ENCODE measurements at places on chromosomes 4 and X.

DNA sequence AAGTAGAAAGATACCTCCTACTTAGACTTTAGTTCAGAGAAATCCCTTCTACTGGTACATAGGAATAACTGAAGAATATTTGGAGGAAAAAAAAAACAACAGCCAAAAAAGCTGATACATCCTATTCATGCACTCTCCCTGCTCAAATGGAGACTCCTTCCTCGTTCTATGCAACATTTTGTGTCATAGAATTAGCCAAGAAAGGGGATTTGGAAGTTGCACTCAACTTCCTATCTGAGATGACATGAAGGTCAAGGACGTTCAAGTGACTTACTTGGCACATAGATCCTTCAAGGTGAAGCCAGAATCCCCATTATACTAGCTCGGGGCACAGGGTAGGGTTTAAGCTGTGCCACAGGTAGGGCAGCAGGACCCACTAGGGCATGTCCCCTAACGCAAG lies 56.2 kb upstream of the S100G start:
- DNase-seq: no peak

DNA sequence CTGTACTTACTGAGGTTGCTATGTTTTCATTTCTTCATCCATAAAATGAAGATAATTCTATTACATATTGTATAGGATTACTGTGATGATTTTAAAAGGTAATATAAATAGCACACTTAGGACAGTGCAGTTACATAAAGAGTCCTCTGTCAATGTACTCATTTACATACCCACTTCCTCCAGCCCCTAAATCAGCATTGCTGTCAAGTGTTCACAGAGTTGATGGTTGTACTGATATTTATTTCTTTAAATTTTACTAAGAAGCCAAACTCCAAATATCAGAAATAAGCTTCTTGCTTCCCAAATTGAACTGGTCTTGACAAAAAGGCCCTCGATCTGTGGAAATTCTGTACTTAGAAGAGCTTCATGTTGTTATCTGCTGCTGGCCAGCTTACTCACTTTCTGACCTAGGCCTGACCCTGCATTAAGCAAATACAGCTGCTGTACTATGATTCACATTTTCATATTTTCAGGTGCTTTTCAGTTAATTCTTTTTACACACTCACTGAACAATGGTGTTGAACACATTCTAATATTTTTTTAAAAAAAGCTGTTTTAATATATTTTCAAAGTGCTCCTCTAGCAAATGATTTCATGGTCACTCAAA lies 259.6 kb downstream of the UNC5C start:
- DNase-seq: no peak

- DNase-seq: no peak
Measured at GRCh38 chr4:183905593-183906488, 734 bp downstream of the STOX2 start.

GRCh38 chrX:54178100-54178940 lies 4.7 kb downstream of the FAM120C start:
- peak; percentile 36 for DNase-seq

DNA sequence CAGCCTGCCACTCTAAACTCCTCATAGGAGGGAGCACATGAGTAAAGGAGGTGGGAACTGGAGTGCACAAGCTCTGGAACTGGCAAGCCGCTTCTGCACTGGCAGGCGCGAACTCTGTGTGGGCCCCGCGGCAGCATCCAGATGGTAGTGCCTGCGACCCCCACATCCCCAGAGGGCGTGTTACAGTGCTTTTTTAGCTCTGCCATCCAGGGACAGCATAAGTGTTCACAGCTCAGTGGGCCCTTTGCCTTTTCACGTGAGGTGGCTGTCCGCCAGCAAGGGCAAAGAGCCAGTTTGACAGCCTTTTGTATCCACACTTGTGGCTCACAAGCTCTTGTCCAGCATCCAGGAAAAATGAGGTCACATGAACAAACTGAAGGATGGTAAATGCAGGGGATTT lies 581.6 kb upstream of the DIAPH2 start:
- DNase-seq: no peak
